Astrocyte of the hippocampus (primary cell): ENCODE measurements at places on chromosomes 4 and X.

DNA sequence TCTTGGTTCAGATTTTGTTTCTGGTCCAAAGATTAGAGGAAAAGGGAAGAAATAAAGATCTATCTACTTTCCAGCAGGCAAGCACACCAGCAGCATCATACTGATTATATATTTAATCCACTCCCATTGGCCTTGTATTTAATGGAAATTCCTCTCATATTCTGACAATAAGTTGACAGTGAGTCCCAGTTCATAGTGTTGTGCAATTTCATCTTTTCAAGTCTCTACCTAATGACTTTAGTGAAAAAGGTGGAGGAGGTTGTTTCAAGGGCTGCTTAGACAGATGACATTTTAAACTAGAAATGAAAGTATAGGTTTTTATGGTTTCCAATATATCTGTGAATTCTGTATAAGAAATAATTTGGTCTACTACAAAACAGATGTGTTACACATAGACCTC lies 298.6 kb downstream of the PABPC4L start:
- no peak for DNase-seq

- peak; percentile 18 for DNase-seq
Observed at GRCh38 chr4:75745161-75745560, 20.8 kb downstream of the USO1 start.

- DNase-seq, result peak; percentile 24
Observed at GRCh38 chrX:22392133-22392948, 119.6 kb downstream of the CBLL2 start.

DNA sequence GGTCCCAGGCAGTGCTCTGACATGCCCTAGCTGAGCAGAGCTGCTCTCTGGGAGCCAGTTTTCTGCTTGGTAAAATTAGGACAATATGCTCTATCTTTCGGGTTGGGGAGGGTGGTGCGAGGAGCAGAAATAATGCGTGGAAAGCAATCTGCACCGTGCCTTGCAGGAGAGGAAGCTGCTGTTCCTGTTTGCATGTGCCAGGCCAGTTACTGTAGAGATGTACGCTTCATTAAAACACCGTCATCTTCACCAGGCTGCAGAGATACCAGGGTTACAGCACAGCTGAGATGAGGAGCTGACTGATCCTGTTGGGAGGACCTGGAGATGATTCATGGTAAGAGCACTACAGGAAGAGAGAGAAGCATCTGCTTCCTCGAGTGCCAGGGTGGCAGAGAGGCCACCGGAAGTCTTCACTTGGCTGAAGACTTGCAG lies 29.5 kb upstream of the IRF2 start:
- no peak for DNase-seq

- DNase-seq, result no peak
Observed at GRCh38 chr4:60809486-60809800, 390.7 kb upstream of the ADGRL3 start.

GRCh38 chr4:89158884-89159503 lies 47.7 kb downstream of the TIGD2 start:
- DNase-seq, result peak; percentile 65

- DNase-seq, result no peak
Observed at GRCh38 chr4:186265683-186266652, at the start of gene F11. F11 (plus strand) TSS chr4:186266189; CDS start chr4:186267137, 948 bp downstream.

GRCh38 chrX:140510895-140511295 lies 6.0 kb upstream of the SOX3 start:
- peak; percentile 25 for DNase-seq

GRCh38 chr4:85094735-85095134 lies 128.2 kb upstream of the WDFY3 start:
- DNase-seq, result no peak

GRCh38 chr4:155249016-155249566 lies 40.7 kb downstream of the NPY2R start:
- peak; percentile 44 for DNase-seq

GRCh38 chrX:31320740-31321139 lies 248.9 kb upstream of the FTHL17 start:
- no peak for DNase-seq

DNA sequence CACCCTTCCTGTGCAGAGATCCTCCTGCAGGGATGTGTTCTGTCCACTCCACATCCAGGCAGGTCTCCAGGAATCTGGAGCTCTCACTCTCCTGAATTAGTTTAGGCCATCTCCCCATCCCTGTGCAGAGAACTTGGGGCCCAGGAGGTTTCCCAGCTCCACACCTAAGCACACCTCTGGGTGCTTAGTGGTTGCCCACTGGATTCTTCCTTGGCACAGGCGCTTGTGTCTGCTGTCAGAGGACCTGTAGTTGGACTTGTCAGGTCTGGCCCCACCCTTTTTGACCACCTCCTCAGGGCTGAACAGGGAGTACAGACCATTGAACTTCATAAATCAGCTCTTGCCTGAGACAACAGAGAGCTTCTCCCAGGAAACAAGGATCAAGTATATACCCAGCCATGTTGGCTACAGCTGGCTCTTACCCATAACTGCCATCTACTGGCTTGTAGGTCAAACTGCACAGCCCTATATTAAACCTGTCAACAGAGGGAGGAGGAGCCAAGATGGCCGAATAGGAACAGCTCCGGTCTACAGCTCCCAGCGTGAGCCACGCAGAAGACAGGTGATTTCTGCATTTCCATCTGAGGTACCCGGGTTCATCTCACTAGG lies 275.5 kb downstream of the PPARGC1A start:
- peak; percentile 22 for DNase-seq

DNA sequence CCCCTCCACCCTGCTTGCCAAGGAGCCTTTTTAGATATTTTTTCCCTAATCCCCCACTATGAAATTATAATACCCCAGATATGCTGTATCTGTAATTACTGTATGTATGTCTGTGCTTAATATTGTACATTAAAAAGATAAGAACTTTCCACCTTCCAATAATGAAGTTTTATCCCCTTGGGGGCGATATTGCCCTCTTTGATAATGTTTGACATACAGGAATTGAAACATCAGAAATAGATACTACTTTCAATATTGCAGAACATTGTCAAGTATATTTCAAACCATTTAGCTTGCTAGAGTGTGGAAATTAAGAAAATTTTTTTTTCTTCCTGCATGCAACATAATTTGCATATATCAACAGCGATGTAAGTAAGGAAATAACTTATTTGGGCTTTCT lies 58.9 kb downstream of the NAF1 start:
- DNase-seq, result peak; percentile 29

GRCh38 chr4:175767150-175767549 lies 44.9 kb downstream of the GPM6A start:
- no peak for DNase-seq

DNA sequence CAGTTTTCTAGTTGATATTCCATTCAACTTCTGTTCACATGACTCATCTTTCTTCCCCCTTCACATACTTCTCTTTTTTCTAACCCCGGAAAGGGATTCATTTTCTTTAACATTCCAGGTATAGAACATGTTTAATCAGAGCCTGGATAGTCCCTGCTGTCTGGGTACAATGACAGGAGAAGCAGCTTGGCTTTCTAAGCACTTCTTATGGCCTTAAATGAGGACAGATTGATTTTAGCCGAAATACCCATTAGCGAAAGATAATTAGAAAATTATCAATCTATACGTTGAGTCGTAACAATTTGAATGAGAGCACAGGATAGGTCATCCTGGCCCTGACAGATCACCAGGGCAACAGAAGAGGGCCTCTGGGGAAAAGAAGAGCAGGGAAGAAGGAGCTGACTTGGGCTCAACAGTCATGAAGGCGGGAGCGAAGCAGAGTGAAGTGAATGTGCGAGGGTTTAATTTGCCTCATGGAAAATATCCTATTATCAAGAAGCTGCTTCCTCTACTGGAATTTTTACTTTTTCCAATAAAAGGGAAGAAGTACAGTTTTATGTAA lies 62.2 kb downstream of the PPP1R2C start:
- no peak for DNase-seq

DNA sequence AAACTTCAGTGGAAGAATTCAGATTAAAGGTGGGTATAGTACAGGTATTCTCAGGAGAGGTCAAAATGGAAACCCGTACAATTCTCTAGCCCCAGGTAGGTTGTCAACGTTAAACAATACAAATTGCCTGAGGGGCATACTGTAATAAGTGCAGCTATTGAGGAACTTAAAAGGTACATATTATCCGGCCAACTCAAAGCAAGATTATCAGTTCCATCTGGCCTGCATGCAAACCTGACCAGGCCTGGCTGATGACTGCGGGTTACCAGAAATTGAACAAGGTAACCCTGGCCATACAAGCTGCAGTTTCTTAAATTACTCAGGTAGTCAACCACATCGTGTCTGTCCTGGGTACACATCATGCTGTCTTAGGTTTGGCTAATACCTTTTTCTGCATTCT lies 12.3 kb upstream of the ZNF630 start:
- DNase-seq, result no peak

GRCh38 chrX:69085151-69085550 lies 80.1 kb downstream of the PJA1 start:
- no peak for DNase-seq

- DNase-seq, result no peak
Observed at GRCh38 chr4:148964456-148964855, 522.2 kb upstream of the NR3C2 start.

GRCh38 chr4:143344774-143345173 lies 8.1 kb downstream of the GAB1 start:
- peak; percentile 28 for DNase-seq

- DNase-seq, result peak; percentile 21
Observed at GRCh38 chr4:155772459-155773195, 13.8 kb downstream of the GUCY1B1 start.

DNA sequence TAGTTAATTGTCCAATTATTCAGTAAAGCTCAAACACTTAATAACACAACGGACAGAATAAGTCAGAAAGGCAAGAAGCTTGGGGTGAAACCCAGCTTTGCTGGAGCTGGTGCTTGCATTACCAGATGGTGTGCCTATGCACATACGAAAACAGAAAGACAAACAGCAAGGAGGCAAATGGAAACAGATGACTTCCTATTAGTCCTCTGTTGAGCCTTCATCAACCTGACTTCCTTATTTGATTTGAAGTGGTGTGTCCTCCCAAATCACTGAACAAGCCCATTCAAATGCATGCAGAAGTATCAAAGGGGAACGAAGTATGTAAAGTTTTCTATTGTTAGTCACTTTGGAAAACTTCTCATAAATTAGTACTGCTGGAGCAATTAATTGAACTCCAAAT lies 166.2 kb downstream of the ATP10D start:
- no peak for DNase-seq

- DNase-seq, result no peak
Observed at GRCh38 chr4:96003951-96004740, 164.3 kb downstream of the PDHA2 start.

GRCh38 chr4:157792716-157793115 lies 380.1 kb downstream of the GASK1B start:
- DNase-seq, result peak; percentile 84

DNA sequence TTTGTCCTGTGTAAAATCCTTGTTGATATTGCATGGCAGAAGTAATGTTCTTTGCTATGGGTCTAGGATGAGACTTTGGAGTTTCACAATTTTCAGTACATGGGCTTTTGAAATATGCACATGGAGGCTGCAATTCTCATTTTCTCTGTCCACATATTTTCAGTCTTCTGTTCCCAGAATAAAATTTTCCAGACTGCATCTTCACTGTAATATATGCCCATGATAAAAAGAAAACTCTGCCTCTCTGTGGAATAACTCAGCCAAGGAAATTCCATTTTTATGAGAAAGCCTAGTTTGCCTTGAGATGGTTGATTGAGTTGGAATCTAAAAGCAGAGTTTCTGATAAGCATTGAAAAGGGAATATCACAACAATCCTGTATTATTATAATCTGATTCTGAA lies 601.4 kb upstream of the AADAT start:
- DNase-seq, result peak; percentile 7

DNA sequence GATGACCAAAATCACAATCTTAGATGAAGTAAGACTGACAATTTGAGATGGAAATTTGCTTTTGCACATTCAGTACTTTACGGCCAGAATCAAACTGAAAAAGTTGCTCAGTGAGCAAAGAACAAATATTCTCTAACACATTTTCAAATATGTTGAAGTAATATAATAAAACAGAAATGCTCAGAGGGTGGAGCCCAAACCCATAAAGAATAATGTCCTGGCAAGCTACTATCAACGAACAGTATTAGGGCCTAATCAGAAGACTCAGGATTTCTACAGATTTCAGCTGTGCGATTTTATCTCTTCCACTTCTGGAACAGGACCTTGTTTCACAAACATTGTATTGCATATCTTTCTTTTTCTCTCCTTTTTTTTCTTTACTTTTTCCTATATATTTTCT lies 505.0 kb downstream of the TECRL start:
- no peak for DNase-seq

- no peak for DNase-seq
Observed at GRCh38 chr4:39635023-39635422, 3.6 kb downstream of the SMIM14 start.

DNA sequence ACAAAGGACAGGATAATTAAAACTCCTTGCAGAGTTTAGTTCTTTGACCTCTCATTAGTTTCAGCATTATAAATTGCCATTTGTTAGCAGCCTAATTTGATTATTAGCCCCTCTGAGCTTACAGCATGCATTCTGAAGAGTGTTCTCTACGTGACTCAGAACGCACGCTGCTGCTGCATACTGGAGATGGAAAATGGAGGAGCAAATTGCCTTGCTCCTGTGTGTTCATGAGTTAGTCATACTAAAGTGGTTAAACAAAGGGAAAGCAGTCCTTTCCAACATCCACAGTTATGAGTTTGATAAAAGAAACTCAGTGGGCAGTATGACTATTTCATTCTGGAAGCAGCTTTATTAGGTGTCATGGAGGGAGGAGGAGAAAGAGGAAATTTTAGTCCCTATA lies 922.5 kb downstream of the RPA4 start:
- DNase-seq, result peak; percentile 60
